GM12891 (cell line): ENCODE measurements at places on chromosomes 12 and 14.

- no peak for DNase-seq
Observed at GRCh38 chr14:23645812-23646647, 9.9 kb downstream of the DHRS2 start.

GRCh38 chr12:24730489-24730896, 218.4 kb downstream of the BCAT1 start:
- no peak for DNase-seq

GRCh38 chr14:88895116-88895515, 70.7 kb downstream of the TTC8 start:
- DNase-seq, result no peak

- DNase-seq, result no peak
Observed at GRCh38 chr12:40907115-40907527, 214.9 kb downstream of the CNTN1 start.

GRCh38 chr14:101320396-101320795, 240.9 kb upstream of the DIO3 start:
- DNase-seq, result no peak

DNA sequence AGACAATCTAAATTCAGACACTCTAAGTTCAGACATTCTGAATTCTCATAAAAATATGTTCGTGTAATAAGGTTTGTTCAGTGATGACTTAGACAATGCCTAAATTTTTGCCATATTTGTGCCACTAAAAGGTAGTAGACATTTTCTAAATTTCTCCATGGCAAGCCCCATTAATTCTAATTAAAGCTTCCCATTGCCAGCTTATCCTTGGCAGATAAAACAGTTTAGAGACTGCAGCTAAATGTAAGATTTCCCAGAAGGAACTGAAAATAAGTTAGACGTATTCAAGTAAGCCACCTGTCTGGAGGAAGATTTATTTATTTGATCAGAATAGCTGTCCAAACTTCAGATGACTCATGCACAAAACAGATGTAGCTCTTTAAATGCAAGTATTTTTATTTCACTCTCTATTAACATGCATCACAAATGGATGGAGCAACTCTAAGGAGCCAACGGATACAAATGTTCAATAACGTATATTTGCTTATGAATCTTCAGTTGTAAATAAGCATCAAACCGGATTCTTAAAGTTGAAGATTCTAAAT, 130.4 kb downstream of the SLC2A13 start:
- no peak for DNase-seq

GRCh38 chr12:132621657-132622435, 3.3 kb downstream of the P2RX2 start:
- DNase-seq, result no peak

GRCh38 chr14:56491299-56492285, 88.0 kb upstream of the TMEM260 start:
- DNase-seq, result no peak

DNA sequence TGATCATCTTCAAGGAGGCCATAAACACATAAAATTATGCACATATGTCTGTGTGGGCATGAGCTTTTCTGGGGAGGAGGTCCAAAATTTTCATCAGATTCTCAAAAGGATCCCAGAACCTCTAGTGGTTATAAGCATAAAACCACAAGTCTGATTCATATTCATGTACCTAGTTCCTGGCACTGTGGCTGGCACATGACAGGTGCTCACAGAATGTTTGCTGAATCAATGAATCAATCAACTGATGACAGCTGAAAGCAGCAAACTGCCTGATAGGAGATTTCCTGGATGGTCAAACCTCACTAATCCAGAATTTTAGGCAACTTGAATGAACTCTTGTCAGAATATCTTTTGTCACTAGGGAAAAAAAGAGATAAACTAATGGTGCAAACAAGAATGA, 13.5 kb upstream of the CMKLR1 start:
- no peak for DNase-seq

DNA sequence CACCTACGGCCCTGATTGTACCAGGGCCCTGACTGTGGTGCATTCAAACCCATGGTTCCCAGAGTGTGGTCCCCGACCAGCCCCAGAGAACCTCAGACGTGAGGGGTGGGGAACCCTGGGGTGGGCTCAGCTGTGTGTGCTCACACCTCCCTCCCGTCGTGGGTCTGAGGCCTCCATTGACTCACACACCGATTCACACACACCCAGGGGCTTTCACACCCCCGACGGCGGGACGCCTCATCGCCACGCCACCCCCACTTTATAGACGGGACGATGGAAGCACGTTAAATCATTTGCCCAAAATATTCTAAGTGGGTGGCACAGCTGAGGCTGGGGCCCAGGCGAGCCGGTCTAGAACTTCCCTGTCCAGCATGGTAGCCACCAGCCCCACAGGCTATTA, 3.4 kb upstream of the FBRSL1 start:
- no peak for DNase-seq

GRCh38 chr12:55745361-55746173, 2.6 kb downstream of the GDF11 start:
- no peak for DNase-seq

GRCh38 chr14:51538973-51539372, 112.7 kb upstream of the FRMD6 start:
- DNase-seq, result no peak

GRCh38 chr14:25477316-25478098, 427.6 kb upstream of the STXBP6 start:
- DNase-seq, result no peak

- no peak for DNase-seq
Observed at GRCh38 chr14:70567791-70568190, 32.7 kb downstream of the MED6 start.

GRCh38 chr12:132253698-132254480, 75.5 kb downstream of the GALNT9 start:
- DNase-seq, result no peak
